ENCODE measurements at places on chromosomes 5 and 9.

DNA sequence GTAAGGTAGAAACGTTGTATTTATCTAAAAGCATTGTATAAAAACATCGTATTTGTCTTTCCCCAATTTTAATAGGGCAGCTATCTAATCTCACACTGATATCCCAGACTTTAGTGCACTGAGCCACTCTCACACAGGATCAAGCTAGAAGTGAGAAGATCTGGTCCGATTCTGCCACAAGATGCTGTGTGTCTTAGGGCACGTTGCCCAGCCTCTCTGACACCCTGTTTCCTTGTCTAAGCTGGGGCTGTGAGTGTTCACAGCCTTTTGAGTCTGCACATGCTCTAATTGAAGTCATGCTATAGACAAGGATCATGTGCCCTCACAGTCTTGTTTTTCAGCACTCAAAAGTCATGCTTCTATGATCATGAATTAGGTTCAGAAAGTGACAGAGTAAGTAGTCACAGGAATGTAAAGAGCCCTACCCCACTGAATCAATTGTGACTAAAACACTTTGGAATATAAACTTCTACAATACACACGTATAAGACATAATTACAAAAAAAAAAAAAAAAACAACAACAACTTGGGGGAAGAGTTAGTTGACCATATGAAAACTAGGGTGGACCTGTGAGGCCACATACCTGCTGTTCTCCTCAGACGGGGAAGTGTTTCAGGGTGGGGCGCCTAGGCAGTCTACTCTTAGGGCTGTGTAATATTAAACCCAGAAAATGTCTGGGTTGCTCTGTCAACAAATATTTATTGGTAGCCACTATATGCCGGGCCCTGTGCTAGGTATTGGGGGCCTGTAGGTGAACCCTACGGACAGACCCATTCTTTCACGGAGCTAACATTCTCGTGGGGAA is 893 bp upstream of the ABLIM3 start:
- no peak for DNase-seq

- DNase-seq: no peak
Observed at GRCh38 chr9:133685653-133686609, 49.8 kb downstream of the DBH start.

- DNase-seq: peak; percentile 77
Observed at GRCh38 chr9:81379655-81380054, 309.7 kb downstream of the TLE1 start.

GRCh38 chr5:53501054-53501453 is 20.6 kb downstream of the FST start:
- DNase-seq: no peak

DNA sequence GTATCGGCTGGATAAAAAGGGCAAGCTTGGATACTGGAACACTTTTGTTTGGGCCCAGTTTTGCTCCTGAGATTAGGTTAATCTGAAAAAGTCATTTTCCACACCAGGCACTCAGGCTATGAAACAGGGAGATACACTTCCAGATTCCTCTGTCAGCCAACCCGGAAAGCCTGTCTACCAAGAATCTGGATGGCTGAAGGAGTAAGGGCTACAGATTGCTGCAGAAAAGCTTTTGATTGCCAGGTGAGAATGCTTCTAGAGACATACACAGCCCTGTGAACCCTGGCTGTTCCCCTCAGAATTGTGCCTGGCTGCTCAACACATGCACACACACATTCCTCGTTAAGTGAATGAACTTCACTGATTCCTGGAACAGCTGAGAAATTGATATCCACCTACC is 114.4 kb downstream of the PSD2 start:
- DNase-seq: no peak

GRCh38 chr5:115260248-115260647 is 2.4 kb downstream of the PGGT1B start:
- no peak for DNase-seq

- DNase-seq: no peak
Observed at GRCh38 chr9:7234144-7234543, 476.4 kb downstream of the KDM4C start.

DNA sequence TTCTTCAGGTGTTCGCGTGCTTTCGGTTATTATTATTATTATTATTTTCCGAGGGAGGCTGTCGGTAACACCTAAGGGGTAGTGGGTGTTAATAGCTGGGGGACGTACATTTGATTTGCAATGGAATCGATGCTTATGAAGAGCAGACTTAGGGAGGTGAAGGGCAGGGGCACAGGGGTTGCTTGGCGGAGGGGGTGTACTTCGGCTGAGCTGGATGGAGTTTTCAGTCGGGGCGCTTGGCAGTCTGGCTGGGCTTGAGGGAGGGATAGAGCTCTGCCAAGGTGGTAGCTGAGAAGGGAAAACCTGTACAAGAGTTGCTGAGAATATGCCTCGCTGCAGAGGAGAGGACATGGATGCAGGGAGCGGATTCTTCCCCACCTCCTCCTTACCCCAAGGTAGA is 617 bp upstream of the PTPRD start:
- peak; percentile 49 for DNase-seq

DNA sequence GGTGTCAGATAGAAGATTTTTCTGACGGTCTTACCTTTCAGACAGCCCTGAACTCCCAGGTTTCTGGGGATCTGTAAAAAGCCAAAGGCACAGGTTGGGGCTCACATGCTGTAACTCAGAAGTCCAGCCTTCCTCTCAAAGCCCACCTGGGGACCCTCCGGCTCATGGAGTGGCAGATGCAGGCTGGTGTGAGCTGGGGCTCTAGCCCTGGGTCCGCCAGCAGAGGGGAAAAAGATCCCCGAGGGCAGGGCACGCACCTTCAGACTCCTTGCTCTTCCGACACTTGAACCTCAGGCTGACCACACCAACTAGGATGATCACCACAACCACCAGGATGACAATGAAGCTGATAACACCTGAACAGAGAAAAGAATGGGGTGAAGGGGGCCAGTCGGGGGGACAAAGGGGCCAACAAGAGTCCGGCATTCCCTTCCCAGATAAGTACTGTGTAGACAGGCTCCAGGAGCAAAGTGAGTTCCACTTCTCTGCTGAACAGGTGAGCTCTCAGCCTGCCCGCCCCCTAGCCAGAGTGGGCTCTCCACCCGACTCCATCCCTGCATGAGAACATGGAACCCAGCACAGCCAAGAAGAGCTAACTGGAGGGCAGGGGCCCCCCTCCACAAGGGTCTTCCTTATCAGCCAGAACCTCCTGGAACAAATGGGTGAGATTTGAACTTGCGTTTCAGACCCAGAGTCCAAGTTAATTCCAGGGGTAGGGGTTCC is 7.8 kb downstream of the ECSCR start:
- no peak for DNase-seq

- no peak for DNase-seq
Observed at GRCh38 chr5:148887123-148887881, 60.9 kb downstream of the ADRB2 start.

DNA sequence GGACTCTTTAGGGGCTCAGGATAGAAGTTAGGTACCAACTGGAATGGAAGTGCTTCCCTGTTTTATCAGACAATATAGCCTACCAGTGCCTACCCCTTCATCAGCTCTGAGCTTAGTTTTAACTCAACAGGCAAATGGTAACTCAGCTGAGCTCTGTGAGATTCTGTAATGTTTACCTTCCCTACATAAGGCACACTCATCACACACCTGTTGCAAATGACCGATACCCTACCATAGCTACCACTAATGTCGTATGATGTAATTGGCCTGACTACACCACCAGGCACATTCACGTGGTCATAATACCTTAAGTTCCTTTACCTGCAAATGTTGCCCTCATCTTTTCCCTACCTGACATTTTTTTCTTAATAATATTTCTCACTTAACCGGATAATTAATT is 254.8 kb downstream of the ADGRV1 start:
- DNase-seq: no peak

- peak; percentile 11 for DNase-seq
Observed at GRCh38 chr9:117204971-117205370, 209.9 kb downstream of the ASTN2 start.

GRCh38 chr5:12023614-12024241 is 119.5 kb upstream of the CTNND2 start:
- DNase-seq: no peak

GRCh38 chr9:94144394-94144793 is 60.1 kb downstream of the PTPDC1 start:
- peak; percentile 68 for DNase-seq

GRCh38 chr9:1832960-1833359 is 182.2 kb upstream of the SMARCA2 start:
- no peak for DNase-seq

GRCh38 chr5:127299678-127300077 is 9.1 kb downstream of the MEGF10 start:
- no peak for DNase-seq

GRCh38 chr5:115858396-115858795 is 16.7 kb downstream of the AP3S1 start:
- no peak for DNase-seq

DNA sequence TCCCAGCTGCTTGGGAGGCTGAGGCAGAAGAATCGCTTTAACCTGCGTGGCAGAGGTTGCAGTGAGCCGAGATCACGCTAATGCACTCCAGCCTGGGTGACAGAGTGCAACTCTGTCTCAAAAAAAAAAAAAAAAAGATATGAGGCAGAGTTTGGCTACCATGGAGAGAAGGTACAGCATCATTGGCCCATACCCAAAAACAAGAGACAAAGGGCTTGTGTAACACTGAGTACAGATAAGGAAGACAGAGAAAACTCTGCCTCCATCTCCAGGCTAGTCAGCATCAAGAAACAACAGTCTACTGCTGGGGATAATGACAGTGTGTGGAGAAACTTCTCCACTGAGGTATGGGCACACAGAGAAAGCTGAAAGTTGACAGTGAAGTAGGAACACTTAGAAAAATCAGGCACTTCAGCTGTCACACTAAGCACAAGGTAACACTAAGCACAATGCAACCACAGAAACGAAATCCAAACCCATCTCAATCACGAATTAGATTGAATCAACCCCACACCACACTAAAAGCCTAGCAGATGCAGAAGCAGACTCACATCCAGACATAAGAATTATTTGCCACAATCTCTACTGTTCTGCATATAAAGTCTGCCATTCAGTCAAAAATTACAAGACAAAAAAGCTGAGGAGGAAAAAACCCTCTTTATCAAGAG is 10.5 kb downstream of the PJA2 start:
- DNase-seq: no peak

GRCh38 chr9:132441404-132441803 is 31.4 kb downstream of the CFAP77 start:
- DNase-seq: no peak

DNA sequence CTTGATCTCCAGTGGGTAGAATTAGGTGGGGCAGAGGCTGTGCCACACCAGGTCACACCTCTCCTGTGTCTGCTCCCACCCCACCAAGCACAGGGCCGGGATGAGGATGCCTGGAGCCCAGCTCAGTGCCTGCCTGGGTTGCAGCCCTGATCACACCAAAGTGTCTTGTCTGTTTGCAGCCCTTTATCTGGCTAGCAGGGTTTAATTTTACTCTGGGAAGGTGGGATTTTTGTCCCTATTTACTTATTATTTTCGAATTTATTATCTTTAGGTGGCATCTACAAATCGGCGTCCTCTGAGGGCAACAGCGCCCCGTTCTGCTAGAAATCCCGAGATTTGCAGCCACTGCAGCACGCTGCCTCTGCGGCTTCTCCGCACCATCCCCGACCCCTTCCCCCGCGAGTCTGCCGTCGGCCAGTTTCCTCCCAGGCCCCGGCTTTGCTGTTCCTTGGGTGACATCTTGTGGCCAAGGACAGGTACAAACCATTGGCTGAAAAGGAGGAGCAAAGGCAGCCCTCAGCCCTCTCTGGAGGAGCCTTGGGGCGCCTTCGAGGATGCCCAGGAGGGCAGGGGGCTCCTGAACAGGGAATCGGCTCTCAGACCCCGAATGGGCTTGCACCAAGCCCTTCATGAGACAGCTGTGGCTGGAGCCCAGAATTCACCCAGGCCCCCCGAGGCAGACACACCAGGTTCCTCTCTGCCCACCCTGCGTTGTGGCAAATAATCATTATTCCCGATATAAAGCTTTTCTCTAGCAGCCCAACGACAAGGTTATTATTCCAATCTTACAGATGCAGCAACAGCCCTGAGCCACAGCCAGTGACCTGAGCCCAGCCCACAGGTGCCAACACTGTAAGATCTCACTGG is 113.0 kb downstream of the GAPVD1 start:
- peak; percentile 96 for DNase-seq

- DNase-seq: peak; percentile 53
Observed at GRCh38 chr9:110835404-110835803, 166.8 kb downstream of the MUSK start.

DNA sequence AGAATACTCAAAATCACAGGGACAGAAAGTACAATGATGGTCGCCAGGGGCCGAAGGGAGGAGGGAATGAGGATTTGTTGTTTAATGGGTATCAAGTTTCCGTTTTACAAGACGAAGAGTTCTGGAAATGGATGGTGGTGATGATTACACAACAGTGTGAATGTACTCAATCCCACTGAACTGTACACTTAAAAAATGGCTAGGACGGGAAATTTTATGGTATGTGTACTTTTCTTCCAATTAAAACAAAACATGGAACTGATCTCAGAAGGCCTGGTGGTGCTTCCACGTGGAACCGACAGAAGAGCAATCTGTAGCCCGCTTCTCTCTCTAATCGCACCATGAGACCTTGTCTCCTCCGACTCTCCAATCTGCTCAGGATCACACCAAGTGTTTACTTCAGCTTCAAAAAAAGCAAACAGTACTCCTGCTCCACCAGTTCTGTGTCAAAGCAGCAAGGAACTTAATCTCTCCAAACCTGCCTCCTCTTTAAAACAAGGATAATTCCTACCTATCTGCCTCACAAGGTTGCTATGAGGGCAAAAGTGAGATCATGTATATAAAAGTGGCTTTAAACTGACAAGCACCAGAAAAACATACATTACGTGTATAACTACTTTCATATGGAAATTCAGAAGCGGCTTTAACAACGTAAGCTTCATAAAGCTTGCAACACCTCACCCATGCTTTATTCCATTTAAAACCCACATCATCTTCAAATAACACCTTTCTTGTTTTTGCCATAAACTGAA is 2.1 kb downstream of the ECPAS start:
- peak; percentile 84 for DNase-seq

DNA sequence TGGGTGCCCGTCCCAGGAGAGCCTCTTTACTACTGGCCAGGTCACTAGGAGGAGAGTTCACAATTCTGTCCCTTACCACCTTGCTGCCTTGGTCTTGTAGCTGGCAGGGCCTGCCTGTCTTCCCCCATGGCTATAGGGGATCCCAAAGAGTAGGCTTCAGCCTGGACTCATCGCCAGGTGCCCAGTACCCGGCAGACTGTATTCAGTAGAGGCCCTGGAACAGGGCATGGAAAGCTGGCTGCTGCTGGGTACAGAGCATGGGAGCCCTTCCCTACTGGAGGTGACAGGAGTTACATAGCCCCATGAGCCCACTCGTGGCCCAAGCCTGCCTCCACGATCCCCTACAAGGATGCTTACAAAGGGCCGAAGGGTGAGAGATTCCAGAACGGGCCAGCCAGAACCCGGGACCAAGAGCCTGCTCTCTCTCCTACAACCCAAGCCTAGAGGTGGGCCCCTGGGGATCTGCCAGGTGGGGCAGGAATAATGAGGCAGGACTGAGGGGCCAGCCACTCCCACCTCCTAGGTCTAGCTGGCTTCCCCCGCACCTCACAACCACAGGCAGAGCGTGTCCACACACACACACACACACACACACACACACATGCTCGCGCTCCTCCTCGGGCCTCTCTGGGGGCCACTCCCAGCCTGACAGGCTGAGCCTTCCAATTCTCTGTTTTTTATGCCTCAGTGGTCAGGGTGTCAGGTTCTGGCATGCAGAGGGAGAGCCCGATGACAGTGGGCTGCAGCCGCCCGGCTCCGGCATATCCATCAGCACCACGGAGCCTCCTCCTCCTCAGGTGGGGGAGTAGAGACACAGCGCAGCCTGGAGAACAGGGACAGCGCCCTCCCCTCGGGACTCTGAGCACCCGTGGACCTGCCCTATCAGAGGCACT is 186.0 kb downstream of the PAX5 start:
- DNase-seq: no peak

- peak; percentile 44 for DNase-seq
Observed at GRCh38 chr5:141858079-141858765, 20.0 kb downstream of the PCDH1 start.
